H4 (cell line): ENCODE measurements at places on chromosomes 1 and 21.

DNA sequence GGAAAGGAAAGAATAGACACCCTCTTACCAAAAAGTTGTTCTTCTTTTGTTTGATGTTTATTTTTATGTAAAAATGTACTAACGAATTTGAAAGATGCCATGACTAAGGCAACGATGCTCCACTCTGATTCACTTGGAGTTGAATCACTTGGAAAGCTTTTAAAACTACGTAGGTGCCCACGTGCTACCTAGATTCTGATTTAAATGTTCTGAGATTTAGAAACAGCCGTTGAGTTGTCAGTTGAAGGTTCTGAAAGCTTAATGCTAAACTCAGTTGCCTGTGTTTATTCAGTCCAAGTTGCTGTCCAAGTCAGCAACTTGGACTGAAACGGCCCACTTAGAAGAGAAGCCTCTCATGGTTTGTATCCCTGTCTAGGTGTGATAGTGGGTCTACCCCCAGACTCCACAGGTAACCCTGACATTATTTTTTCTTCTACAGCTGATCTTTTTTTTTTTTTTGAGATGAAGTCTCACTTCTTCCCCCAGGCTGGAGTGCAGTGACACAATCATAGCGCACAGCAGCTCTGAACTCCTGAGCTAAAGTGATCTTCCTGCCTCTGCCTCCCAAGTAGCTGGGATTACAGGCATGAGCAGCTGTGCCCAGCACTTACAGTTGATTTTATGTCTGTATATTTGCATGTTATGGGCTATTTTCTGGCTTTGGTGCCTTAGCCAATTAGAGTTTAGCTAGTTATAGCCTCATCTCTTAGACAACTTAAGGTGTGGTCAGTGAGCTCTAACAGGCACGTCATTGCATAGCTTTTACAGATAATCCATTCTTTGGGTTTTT lies 1.4 kb upstream of the VAMP4 start:
- DNase-seq, result peak; percentile 26

DNA sequence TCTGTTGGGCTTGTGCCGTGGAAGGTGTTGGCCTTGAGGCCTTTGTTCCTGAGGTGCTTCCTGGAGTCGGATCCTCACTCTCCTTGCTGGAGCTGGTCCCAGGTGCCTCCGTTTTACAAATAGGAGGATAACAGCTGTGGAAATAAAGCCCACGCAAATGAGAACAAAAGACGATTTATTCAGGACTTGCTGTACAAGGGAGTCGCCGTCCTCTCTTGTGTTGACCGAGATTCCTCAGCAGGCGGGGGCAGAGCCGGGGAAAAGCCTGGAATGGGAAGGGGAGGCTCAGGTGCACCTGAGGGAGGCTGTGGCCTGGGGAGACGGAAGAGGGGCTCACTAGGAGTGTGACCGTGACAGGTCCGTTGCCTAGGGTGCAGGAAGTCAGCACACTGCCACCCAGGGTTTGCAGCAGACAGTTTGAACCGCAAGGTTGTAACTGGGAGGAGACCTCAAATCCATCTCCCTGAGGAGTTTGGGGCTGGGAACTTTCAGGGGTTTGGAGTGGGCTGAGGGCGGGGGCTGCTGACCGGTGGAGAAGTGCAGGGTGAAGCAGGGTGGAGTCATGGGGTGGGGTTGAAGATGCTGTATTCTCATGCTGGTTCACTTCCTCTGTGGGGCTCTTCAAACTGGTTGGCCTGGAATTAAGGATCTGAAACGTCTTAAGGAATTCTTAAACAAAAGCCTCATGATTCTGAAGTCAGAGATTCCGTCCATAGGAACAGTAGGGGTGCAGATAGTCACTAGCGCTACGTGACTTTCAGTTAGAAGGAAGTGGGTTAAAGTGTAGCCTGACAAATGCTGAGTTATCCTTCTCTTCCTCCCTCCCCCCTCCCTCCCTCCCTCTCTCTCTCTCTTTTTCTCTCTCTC lies 2.6 kb upstream of the CSTB start:
- DNase-seq, result no peak

DNA sequence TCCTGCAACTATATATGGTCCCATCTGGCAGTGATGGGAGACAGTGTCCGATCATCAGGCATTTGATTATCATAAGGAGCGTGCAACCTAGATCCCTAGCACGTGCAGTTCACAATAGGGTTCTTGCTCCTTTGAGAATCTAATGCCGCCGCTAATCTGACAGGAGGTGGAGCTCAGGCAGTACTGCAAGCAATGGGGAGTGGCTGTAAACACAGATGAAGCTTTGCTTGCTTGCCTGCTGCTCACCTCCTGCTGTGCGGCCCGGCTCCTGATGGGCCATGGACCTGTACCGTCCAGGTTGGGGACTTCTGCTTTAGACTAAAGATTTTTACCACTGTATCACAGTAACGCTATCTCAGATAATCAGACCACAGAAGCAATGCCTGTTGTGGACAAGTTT lies 63.8 kb downstream of the TGFB2 start:
- no peak for DNase-seq

DNA sequence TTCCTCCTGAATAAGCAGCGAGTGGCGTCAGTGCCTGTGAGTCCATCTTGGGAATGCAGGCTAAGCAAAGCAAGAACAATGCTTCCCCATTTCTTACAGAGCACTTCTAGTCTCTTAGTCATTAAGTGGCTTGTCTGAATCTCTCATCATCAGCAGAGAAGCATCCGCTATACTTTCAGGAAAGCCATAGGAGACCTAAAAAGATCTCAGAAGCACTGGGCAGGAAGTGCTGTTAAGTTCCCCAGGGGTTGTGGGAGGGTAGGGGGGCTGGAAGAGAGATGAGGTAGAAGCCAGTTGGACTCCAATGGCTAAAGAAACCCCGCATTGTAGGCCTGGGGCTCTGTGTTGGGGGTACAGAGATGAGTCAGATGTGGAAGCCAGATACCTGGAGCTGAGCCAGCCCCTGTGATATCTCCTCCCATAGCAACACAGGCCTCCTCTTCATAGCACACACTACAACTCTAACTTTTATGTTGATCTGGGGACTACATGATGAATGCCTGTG lies 44.9 kb downstream of the SYT6 start:
- no peak for DNase-seq

- no peak for DNase-seq
Observed at GRCh38 chr1:180136331-180136967, 18.2 kb upstream of the QSOX1 start.
